ENCODE measurements at places on chromosomes 7 and 10.
A peak's percentile ranks its signal among the peaks of the same experiment; 100 is the strongest.

GRCh38 chr10:96639899-96640298, 53.1 kb upstream of the TM9SF3 start:
- DNase-seq: no peak

DNA sequence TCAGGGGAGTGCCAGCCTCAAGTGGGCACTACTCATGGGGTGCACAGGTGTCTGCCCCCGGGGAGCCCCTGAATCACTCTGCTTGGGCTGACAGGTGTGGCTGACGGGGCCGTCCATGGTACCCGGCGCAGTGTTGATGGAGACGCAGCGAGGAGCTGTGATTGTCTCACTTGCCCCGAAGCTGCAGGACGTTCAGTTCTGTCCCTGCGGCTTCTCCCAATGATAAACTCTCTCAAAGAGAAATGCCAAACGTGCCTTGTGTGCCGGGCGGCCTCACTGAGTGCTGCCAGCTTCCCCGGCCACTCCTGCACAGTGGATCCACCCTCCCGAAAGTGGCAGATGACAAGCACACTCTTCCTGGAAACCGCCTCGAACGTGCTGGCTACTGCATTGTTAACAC, 203.2 kb downstream of the DNAJB6 start:
- no peak for DNase-seq

DNA sequence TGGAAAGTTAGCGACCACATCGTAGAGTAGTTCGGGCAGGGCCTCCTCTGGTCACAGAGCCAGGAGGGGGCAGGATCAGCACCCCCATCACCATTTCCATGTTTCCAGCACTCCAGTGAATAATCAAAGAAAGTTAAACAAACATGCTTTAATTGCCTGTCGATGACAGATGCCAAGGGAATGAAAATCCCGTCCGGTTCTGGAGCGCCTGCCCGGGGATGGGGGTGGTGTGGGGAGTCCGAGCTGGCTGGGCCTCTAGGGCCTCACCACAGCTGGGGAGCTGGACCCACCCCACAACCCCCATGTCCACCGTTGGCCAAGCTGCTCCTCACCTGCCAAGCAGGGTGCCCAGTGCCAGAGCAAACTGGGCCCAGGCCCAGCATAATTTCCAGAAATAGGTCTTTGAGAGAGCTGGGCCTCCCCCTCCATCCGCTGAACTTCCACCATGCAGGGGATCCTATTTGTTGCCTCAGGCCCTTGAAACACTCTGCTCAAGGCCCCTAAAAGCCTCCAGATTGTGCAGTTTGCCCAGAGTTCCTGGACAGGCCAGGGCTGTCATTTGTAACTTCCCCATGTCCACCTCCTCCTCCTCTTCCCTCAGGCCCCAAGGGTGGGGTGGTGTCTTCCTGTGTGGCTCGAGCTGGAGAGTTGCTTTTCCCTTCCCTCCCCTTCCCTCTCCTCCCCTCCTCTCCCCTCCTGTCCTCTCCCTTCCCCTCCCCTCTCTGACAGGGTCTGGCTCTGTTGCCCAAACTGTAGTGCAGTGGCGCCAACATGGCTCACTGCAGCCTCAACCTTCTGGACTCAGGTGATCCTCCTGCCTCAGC, 101.0 kb downstream of the MYL10 start:
- no peak for DNase-seq

DNA sequence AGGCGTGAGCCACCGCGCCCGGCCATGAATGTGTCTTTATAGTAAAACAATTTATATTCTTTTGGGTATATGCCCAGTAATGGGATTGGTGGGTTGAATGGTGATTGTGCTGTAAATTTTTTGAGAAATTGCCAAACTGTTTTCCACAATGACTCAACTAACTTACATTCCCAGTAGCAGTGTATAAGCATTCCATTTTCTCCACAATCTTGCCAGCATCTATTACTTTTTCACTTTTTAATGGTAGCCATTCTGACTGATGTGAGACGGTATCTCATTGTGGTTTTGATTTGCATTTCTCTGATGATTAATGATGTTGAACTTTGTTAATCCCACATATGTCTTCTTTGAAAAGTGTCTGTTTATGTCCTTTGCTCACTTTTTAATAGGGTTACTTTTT, 1187.9 kb downstream of the XPNPEP1 start:
- no peak for DNase-seq

GRCh38 chr7:44959433-44959951, 19.3 kb downstream of the MYO1G start:
- no peak for DNase-seq

- no peak for DNase-seq
Observed at GRCh38 chr10:727162-727790, 37.8 kb upstream of the DIP2C start.

DNA sequence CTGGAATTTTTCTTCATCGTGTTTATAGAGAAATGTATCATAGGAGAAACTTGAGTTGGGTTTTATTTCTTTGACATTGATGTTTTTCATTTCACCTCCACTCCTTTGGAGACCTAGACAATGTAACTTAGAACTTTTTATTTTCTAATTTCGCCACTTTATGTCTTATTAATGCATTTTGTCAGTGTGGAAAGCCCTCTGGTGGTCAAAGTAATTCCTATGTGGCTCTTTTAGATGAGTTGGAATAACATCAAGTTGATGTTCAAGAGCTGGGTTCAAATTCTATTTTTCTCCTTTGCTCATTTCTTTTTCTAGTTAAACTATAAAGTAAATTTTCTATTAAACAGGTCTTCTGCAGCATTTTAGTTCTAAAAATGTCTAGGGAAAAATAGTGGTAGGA, 478.6 kb downstream of the LRMDA start:
- no peak for DNase-seq

DNA sequence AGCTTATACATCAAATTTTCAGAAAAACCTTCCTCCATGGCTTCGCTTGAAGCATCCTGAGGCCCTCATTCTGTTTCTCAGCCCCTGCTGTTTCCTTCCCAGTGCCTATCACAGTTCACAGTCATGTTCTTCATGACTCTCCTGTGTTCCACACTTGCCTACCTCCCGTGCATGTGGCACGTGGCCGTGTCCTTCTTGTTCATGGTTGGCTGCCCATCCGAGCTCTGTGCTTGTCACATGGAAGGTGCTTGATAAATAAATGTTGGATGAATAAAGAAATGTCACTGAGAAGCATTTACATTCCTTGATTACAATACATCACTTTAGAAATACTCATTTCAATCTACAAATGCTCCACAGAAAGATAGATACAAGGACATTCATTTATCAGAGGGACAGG, 23.7 kb upstream of the EGFR start:
- no peak for DNase-seq

DNA sequence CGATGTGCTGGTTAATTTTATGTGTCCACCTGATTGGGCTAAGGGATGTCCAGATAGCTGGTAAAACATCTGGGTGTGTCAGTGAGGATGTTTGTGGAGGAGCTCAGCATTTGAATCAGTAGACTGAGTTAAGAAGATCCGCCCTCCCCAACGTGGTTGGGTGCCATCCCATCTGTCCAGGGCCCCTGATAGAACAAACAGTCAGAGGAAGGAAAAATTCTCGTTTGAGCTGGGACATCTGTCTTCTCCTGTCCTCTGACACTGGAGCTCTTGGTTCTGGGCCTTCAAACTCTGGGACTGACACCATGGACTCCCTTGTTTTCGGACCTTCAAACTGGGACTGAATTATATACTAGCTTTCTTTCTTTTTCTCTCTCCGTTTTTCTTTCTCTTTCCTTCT, 59.6 kb downstream of the CARD11 start:
- DNase-seq: peak; percentile 90

DNA sequence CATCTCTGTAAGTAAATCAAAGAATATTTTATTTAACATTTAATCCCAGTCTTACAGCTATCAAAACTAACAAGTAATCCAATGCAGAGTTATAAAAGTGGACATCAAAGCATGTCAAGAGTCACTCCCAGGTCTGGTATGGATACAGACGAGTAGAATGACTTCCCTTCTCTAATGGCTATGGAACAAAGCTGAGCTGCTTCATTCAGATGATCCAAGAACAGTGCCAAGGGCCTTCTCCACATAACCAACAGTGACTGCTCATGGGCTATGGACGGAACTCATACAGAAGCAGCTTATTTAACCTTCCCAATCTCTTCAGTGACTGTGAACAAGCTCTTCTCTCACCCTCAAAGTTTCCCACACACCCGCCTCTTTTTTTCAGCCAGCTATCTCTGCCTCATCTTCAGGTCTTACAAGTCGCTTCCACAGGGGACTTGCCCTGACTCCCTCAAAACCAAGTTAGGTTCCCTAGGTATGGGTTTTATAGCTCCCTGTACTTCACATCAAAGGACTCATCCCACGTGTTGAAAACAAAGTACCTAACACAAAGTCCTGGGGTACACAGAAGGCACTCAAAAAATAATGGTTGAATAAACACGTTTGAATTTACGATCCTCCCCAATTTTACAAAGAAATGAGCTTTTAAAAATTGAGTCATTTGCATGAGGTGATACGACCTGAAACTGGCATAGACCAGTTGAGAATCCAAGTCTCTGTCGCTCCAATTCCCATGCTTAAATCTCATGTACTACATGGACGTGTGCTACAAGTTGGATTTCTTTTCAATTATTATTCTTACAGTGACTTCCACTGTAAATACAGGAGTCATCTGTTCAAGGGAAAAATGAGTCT, 3.1 kb downstream of the USP6NL start:
- DNase-seq: no peak

GRCh38 chr7:140674356-140674800, 1.6 kb downstream of the ADCK2 start:
- no peak for DNase-seq

DNA sequence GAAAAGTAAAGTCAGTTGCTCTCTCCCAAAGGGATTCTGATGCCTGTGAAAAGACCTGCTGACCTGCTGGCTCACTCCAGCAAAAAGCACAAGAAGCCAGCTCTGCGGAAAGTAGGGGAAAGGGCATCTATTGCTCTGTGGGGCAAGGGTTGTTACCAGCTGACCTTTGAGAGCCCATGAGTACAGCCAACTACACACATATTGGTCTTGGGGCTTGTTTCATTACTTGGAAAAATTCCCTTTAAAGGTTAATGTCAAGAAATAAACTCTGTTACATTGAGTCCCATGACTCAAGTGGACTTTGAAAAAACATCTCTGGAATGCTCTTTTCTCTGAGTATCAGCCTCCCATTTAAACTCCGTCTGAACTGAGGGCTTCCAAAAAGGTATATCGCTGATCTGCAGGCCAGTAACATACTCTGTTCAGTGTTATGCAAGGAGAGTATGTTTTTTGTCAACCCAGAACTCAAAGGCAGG, 53.2 kb downstream of the PANK1 start:
- DNase-seq: no peak

DNA sequence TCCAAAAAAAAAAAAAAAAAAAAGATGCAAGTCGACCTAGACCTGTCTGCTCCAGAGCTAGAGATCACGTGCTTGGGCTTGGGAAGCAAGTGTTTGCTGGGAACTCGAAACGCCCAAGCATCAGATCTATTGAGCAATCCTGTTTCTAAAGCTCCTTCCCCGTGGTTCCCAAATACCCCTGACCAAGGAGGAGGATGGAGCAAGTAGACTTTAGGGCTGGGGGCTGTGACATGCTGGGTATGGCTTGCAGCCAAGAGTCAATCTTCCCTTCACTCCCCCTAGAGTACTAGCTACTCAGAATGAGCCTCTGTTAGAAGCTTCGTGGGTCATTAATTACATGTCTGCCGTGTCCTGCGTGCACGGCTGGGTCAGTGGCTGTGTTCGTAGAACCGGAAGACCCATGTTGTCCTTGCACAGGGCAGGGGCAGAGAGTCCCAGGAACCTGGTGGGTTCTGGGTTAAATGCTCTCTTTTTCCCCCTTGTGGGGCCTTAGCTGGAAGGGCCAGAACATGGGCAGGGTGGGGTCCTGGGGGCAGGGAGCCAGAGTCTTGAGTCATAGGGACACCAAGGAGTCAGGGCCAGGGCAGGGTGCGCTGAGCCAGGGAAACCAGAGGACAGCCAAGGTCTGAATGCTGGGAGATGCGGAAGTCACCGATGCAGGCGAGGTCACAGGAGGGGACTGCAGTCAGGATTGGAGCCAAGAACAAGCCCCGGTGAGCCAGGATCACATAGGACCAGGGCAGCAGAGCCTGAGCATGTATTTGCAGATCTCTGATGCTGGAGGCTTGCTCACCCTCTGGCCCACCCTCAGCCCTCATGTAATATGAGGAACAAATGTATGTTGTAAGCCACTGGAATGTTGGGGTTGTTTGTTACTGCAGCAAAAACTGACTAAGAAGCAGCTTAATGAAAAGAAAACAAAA, 34.6 kb upstream of the TPST1 start:
- DNase-seq: no peak

GRCh38 chr10:116371737-116372136, 47.5 kb downstream of the CCDC172 start:
- DNase-seq: no peak

DNA sequence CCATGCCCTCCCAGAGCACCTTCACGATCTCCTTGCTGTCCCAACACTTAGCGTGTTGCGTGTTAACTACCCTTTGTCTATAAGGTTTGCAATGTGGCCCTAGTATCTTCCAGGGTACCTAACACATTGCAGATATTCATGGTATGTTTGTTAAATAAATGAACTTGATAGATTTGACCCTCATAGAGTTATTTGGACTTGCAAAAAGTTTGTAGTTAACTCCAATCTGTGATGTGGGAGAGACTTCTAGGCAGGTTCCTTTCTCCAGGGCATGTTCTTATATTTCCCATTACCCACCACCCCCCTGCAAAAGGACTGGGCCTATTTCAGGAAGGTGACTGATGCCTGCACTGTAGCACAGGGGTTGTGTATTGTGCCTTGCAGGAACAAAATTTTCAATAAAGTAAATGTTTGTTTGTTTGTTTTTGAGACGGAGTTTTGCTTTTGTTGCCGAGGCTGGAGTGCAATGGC, 612 bp downstream of the HILPDA start:
- no peak for DNase-seq

DNA sequence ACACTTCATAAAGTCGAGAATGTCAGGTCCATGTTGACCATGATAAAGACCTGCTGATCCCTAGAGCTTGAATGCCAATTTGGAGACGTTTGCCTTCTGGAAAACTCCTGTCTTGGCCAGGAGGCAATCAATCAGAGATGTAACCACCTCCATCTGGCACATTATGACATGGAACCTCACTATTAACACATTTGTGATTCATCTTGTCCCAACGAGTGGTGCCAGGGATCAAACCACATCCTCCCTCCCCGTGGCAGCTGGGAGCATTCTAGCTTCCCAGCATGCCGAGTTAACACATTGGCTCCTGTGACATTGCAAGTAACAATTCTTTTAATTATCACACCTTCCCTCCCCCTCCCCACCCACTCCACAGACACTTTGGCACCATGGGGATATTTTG, 84.0 kb upstream of the PPP1R17 start:
- peak; percentile 99 for DNase-seq

DNA sequence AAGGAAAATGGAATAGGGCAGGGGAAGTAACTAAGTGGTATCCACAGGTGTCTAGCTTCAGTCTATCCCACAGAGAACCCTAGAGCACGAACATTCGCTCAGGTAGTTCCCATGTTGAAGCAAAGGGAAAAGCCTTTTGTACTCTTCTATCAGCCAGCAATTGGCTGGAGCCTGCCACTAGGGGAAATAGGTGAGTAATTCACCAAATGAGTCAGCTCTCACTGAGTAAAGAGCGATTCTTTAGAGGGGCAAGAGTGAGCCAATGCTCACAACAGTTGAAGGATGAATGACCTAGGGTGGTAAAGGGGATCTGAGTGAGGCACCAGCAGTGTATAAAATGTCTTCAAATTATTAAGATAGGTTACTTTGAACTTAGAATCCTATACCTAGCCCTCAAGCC, 94.1 kb upstream of the ZNF800 start:
- no peak for DNase-seq
